ENCODE measurements at places on chromosomes 16 and 17.

DNA sequence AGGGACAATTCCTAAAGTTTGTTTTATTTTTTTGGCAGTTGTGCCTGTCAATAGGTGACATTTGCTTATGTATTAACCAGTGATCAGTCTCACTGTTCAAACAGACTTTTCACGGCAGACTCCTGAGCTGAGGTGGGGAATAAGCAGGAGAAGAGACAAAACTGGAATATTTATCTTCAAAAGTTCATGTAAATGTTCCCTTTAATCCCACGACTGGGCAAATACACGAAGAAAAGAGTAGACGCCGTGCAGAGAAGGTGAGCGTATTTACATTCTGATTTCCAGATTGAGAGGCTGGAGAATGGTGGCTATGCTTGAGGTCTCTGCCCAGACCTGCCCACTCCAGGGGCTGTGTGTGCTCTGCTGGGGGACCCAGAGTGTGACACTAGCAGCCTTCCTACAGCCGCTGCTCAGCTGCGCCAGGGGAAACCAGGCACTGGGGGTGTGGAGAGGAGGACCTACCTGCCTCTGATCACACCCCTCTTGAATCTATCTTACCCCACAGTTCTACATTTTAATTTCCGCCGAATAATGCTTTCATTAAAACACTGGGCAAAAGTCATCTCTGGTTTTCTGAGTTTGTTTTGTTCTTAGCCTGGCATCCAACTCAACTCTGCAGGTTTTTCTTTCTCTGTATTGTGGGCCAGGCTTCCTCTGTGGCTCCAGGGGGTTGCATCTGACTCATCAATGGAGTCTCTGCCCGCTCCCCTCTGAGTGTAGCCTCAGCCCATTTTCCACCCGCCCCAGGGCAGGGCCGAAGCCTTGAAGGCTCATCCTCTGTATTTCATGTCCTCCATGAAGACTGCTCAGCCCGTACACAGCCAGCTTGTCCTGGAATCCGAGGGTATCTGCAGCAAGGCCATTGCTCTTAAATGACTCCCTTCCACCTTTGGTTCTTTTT, 237.1 kb downstream of the NTN1 start:
- DNase-seq: peak; percentile 73

GRCh38 chr16:81623365-81624102, 155.6 kb upstream of the PLCG2 start:
- peak; percentile 28 for DNase-seq

DNA sequence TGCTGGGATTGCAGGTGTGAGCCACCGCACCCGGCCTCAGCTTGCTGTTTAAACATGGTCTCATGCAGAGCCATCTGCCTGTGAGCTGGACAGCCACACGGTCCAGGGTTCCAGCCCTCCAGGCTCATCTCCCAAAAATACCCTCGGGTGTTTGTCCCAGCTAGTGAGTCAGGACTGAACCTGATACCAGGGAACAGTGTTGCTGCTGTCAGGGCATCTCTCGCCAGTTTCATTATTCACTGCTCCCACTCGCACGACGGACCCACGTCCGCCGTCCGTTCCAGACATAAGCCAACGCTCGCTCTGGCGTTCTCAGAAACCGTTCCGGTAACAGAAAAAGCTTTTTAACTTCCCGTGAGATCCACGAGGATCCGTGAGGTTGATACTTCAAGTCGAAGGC, 77.6 kb downstream of the NXN start:
- DNase-seq: no peak

DNA sequence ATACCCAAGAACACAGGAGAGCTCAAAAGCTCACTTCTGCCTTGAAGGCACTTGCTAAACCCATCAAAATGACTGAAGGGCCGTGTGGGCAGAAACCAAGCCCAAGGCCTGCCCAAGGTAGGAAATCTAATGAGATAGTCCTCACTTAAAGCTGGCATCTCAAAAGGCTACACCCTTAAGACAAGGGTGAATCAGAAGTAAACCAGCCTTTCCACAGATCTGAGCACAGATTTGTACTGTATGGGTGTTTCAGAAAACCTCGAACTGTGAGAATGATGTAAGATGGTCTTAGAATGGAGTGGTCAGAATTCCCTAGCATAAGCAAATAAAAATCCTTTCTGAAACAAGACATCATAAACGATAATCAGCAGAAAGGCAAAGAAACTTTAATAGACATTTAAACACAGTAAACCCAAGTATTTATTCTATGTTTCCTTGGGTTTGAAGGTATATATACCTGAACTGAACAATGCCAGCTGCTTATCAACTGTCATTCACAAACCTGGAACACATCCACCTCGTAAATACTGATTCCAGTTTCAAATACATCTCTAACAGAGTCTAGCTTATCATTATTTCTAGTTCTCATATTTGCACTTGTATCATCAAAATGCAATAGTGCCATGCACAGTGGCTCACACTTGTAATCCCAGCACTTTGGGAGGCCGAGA, 37.8 kb downstream of the GLG1 start:
- no peak for DNase-seq

DNA sequence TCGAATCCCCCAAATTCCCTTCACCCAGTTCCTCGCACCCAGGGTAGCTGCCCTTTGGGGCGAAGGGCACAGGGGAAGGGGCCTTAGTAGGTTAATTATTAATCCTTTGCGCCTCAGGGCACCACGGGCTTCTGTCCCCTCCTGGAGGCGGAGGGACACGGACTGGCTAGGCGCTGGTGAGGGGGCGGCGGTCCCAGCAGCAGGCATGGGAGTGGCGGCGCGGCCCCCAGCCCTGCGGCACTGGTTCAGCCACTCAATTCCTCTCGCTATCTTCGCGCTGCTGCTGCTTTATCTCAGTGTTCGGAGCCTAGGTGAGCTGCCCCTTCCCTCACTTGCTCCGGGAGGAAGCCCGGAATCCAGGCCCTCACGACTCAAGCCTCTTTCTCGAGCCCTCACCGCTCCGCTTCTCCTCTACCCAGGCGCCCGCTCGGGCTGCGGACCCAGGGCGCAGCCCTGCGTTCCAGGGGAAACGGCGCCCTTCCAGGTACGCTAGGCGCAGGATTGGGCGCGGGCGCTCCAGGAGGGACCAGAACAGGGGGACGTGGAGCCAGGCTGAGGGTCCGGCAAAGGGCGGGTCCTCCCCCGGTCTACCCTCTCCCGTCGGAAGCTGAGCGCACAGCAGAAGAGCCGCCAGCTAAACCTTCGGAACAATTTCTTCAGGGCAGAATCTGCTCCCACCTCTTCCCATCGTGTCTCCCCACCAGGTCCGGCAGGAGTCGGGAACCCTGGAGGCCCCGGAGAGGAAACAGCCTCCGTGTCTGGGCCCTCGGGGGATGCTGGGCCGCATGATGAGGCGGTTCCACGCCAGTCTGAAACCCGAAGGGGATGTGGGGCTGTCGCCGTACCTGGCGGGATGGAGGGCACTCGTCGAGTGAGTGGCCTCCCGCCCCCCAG, at the start of gene GLTPD2:
GLTPD2 (plus strand) TSS at position 158 of the 894 bp plus-strand sequence; CDS start at position 206, 48 bp downstream.
- DNase-seq: no peak

Data from NCI-H1105 (cell line).